LHCN-M2 (cell line): ENCODE measurements at places on chromosomes 3 and 15. TPM values are rescaled to one million over a fixed set of nuclear protein-coding genes. Genes with fewer than 3 reads are reported as not detected.
A peak's percentile ranks its signal among the peaks of the same experiment; 100 is the strongest.

DNA sequence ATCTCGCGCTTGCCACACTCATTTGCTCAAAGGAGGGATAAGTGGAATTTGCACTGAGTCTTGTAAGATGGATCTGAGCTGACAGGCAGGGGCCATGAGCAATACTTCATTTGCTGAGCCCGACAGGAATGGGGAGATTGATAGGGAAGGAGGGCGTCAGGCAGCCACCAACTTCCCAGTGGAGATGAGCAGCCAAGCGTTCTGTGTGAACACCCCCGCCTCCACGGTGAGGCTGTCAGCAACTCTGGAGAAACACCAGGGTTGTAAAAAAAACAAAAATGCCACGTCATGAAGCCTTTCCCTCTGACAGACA lies 36.8 kb downstream of the TLE3 start:
- no peak for DNase-seq

GRCh38 chr3:72746430-72747411 lies 101.5 kb downstream of the SHQ1 start:
- no peak for DNase-seq

DNA sequence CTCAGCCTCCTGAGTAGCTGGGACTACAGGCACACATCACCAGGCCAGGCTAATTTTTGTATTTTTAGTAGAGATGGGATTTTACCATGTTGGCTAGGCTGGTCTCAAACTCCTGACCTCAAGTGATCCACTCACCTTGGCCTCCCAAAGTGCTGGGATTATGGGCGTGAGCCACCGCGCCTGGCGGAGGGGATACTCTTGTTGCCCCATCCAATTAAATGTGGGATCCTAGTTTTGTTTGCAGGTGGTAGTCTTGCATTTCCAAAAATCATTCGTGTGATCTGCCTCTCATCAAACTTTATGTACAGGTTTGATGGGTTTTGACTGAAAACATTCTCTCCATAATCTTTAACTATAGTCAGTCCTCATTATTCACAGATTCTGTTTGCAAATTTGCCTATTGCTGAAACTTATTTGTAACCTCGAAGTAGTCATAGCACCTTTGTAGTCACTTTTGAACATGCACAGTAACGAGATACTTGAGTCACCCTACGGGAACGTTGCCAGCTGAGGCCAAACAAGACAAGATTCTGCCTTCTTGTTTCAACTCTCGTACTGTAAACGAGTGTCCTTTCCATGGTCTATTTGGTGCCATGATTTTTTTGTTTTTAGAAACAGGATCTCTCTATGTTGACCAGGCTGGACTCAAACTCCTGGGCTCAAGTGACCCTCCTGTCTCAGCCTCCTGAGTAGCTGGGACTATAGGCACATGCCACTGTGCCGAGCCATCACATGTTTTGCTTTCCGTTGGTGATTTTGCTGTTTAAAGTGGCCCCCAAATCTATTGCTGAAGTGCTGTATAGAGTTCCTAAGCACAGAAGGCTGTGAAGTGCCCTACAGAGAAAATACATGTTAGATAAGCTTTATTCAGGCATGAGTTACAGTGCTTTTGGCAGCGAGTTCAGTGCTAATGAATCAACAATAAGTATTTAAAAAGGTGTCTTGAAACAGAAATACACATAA lies 8.1 kb upstream of the MAPK6 start:
- peak; percentile 90 for DNase-seq

GRCh38 chr15:51229907-51230330 lies 108.5 kb downstream of the CYP19A1 start:
- DNase-seq: peak; percentile 54

- DNase-seq: no peak
Measured at GRCh38 chr15:85839643-85840042, 44.9 kb upstream of the KLHL25 start.

GRCh38 chr15:25554640-25555039 lies 115.8 kb upstream of the UBE3A start:
- DNase-seq: no peak

- no peak for DNase-seq
Measured at GRCh38 chr3:104005815-104006214, 1360.9 kb upstream of the ALCAM start.

GRCh38 chr3:57557085-57557537 lies 1.0 kb downstream of the PDE12 start:
- peak; percentile 34 for DNase-seq

- no peak for DNase-seq
Measured at GRCh38 chr3:58079773-58080172, 71.6 kb downstream of the FLNB start.

DNA sequence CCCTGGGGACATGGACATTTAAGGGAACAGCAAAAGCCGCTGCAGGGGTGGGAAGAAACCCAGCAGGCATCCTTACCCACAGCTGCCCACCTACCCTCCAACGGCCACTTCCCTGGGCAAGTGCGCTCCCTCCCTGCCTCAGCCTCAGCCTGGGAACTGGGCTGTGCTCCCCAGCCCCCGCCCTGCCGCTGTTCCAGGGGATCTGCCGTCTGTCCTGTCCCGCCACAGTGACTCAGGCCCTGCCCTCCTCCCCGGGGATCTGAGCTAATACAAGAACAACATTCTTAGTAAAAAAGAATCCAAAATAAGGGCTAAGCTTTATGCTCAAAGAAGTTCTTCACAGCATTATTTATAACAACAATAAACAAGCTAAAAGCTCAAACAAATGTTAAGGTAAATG lies 7.4 kb upstream of the IQSEC1 start:
- DNase-seq: peak; percentile 45

GRCh38 chr3:169813757-169814517 lies 1.2 kb upstream of the LRRC34 start:
- DNase-seq: peak; percentile 18

DNA sequence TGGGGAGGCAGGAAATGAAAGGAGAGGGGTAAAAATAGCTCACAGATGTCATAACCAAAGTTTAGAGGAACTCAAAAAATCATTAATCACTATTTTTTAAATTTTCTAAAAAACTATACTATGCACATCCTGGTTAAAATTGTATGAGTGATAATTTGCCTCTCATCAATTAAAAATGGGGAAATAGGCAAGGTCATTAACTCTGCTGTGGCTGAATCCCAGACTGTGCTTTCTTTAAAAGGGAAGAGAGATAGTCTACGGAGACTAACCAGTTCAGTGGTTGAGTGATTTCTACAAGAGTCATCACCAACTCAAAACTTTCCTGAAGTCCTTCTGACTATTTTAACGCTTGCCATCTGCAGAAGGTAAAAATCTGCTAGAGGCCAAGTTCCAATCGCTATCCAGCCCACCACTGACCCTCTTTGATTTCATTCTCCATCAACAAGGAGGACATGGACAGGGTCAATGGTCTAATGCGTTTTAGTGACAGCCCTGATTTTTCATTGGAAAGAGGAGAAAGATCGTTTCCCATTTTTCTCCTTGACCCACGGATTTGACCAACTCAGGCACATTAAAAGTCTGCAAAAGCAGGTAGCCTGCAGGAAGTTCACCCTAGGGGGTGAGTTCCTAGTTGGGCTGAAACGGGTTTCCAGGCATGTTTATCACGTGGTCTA lies 850 bp downstream of the SUCLG2 start:
- peak; percentile 54 for DNase-seq

GRCh38 chr15:65638681-65639089 lies 16.9 kb downstream of the SLC24A1 start:
- peak; percentile 80 for DNase-seq

DNA sequence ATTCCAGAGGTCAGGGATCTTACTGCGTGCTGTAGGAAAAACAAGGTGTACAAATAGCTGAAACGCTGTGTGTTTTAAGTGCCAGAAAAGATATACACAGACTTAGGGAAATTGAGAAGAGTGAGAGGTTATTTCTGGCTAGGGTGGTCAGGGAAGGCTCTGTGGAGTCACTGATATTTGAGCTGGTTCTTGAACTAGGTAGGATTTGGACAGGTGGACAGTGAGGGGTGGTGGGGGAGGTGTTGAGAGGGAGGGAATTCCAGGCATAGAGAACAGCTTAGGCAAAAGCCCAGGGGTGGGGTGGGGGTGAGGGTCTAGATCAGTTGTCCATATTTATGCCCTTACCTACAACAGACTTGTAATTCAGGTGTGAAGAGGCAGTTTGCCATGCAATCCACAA lies 7.0 kb downstream of the SEMA6D start:
- no peak for DNase-seq

GRCh38 chr3:181402347-181402746 lies 309.4 kb upstream of the SOX2 start:
- DNase-seq: no peak

GRCh38 chr3:133503409-133503808 lies 70.1 kb upstream of the CDV3 start:
- DNase-seq: no peak

DNA sequence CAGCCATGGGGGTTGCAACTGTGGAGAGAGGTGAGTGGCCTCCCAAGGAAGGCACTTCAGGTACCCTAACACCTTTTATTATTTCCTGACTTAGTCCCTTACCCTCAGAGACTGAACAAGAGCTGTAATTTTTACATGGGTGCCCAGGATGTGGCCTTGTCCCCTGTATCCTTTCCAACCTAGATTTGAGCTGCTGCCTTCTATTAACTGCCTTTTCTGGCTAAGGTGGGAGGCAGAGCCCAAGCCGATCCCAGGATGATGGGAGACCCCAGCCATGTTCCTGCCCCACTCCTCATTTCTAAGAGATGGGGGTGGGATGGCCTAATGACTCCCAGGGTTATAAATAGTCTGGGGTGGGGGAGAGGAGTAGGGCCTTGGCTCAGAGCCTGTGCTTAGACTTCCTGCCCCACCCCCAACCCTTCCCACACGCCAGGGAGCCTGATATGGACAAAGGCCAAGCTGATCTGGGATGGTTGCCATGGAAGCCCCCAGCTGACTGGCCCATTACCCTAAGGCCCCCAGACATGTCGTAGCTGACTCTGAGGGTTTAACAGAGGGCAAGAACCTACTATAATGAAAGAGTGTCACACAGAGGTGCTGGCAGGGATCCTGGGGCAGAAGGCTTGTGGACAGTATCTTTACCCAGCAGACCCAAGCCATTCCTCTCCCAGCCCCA lies 1.9 kb downstream of the KLHDC8B start:
- no peak for DNase-seq

DNA sequence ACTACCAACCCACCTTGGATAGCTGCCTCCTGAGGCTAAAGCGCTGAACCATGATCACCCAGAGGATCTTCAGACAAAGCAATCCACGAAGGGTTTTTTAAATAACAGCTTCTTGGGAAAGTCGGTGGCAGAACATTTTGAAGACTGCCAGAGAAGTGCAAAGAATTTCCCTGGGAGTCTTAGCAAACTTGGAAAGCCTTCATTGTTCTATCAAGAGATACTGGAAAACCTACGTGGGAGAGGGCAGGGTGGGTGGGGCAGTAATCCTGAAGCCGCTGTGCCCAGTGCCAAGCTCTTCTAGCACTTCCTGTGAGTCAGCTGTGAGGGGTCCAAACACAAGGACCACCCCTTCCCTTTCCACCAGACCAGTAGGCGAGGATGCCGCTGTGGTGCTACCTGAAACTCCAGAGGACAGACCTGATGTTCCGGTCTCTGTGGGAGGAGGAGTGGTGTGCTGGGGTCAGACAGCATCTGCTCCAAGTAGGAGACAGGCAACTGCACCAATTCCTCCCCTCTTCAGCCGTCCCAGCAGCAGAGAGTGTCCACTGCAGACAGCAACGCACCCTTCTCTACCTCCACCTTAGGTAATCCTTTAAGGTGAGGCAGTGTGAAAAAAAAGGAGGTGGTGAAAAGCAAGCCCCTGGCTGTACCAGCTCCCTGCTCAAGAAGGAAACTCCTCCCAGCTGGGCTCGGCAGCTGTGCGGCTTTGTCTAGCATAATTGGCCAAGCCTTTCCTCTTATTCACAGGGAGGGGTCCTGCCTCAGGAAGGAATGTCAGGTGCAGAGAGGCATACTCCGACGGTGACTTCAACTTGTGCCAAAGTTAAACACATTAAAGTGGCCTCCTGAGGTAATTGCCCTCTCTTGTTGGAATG lies 99.0 kb downstream of the TMCC1 start:
- peak; percentile 57 for DNase-seq

DNA sequence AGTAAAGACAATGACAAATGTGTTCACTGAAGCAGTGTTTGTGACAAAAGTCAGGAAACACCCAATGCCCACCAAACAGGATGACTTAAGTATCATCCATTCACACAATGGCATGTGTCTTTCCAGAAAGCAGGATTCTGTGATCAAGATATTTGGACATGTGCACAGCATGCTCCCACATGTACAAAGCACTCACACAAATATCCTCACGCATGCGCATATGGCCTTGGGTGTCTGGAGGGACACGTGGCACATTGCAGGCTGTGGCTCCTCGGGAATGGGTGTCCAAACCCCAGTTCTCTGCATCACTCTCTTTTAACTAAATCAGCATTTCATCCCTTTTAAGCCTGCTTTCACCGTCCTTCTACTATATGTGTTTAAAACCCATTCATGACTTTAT lies 130.5 kb downstream of the KLF13 start:
- DNase-seq: peak; percentile 9

GRCh38 chr3:148955544-148956346 lies 35.6 kb upstream of the GYG1 start:
- DNase-seq: peak; percentile 85

GRCh38 chr15:78092261-78093041 lies at the start of gene SH2D7:
TSS of gene SH2D7 (plus strand) at chr15:78092561. CDS start at chr15:78092585, 24 bp downstream.
- no peak for DNase-seq

- peak; percentile 15 for DNase-seq
Measured at GRCh38 chr3:21779909-21780308, 28.9 kb upstream of the ZNF385D start.

DNA sequence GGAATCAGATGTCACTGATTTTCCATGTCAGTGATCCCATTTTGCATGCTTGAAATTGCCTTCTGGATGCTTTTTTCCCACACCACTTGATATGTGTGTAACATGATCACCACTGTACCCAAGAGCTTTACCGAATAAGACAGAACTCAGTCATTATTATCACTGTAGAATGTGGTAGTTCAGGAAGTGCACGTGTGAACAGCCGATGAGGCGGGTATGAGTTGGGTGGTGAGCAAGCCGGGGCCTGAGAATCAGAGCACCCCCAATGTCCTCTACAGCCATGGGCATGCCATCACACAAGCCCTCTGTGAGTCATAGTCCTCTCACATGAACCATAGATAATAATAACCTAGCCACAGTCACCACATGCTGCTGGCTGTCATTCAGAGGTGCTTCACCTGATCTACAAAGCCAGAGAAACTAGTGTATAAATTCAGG lies 470.8 kb downstream of the SOX2 start:
- peak; percentile 6 for DNase-seq

ADIPOQ gene
- total RNA-seq: not detected in 2 replicates

IGSF10 gene
- total RNA-seq: under 0.01 and 0.32 TPM in 2 replicates

CPB1 gene
- not detected in 2 replicates for total RNA-seq

TMC3 gene
- not detected in 2 replicates for total RNA-seq

UNC13C gene
- total RNA-seq: 0.06 and 0.11 TPM in 2 replicates

TMEM115 gene
- total RNA-seq: 67.8 and 76.5 TPM in 2 replicates

RPN1 gene
- total RNA-seq: 339 and 355 TPM in 2 replicates

VPS18 gene
- total RNA-seq: 45.1 and 52.1 TPM in 2 replicates

TRH gene
- total RNA-seq: not detected in 2 replicates

CCR1 gene
- total RNA-seq: 0.19 and 0.46 TPM in 2 replicates

CPN2 gene
- not detected in 2 replicates for total RNA-seq

MINAR1 gene
- total RNA-seq: 0.26 and 0.52 TPM in 2 replicates

SLC24A5 gene
- not detected in 2 replicates for total RNA-seq
